ENCODE measurements at places on chromosomes 16 and 17.

DNA sequence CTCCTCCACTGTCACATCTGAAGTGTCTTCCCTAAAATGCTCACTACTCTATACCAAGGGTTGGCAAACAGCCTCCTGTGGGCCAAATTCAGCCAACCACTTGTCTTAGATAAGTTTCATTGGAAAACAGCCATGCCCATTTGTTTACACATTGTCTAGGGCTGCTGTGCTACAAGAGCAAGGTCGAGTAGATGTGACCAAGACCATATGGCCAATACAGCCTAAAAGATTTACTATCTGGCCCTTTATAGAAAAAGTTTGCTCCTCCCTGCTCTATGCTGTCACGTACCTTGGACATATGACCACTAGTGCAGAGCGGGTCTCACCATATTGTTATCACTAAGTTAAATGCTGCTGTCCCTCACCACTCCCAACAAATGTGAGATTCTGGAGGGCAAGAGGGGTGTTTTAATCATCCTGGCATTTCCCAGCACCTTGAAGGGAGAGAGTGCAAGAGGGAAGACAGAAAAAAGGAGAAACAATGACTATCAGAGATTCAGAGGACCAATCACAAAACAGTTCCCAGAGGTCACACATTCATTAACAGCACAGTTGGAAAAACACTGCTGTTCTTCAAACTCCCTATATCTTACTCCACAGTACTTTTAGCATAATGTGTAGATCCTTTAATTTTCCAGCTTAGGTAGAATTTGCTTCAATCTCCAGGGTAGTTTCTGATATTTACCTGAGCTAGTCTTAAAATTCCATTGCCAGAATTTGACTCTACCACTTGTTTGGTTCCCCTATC is 13.2 kb downstream of the LSM12 start:
- no peak for DNase-seq

DNA sequence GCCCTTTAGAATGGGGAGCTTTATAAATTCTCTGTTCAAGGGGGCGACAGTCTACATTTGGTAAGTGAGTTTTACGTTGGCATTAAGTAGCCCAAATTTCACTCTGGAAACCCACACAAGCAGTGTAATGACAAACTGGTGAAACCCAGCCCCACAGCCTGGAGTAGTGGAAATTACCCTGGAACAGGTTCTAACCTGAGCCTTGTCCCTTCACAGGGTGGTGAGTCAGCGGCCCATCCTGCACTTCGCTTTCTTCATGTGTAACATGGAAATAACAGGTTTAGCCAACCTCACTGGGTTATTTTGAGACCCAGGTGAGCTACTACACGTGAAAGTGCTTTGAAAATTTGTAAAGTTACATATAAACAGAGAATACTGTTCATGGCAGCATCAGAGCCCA is 3.5 kb upstream of the TLCD3A start:
- no peak for DNase-seq

- no peak for DNase-seq
Measured at GRCh38 chr17:67246403-67246652, 1.3 kb upstream of the HELZ start.

DNA sequence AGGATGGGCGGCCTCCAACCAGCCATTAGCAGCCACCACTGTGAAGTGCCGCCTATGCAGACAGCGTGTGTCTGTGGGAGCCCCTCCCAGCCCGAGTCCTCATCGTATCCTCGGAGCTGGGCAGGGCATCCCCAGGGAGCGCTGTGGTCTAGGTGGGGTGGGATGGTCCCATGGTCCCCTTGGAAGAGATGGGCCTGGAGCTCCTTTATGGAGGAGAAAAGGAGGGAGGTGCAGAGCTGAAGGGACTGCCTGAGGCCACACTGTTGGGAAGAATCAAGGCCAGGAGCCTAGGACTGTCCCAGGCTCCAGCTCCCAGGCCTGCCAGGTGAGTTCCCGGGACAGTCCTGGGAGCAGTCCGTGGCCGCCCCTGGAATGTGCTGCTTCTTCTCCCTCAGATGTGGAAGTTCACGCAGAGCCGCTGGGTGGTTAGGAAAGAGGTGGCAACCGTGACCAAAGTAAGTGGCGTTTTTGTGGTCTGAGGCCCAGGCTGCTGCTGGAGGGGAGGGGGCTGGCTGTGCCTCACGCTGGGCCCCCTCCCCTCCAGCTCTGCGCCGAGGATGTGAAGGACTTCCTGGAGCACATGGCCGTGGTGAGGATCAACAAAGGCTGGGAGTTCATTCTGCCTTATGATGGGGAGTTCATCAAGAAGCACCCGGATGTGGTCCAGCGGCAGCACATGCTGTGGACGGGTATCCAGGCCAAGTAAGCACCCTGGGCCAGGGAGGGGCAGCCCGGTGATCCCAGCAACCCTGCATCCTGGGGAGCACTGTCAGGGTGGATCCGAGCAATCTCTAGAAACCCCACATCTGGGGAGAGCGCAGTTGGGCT is 27.0 kb downstream of the POLR3E start:
- DNase-seq, result no peak

DNA sequence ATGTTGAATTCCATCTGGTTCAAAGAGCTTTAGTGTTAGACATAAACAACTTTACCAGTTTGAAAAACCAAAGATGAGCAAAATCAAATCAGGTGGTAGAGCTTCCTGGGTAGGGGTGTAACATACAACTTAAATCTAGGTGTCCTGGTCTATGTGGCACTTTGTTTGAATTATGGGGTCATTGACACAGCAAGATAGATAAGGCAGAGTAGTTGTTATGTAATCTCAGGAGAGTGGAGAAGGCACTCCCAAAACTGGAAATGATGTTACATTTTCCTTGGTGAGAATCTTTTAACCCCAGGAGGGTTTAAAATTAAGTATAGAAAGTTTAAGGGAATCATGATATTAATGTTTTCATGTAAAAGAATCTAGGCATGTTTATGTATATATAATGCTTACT is 31.9 kb downstream of the CCDC42 start:
- no peak for DNase-seq

GRCh38 chr16:12259651-12260050 is 283.1 kb downstream of the SNX29 start:
- no peak for DNase-seq

DNA sequence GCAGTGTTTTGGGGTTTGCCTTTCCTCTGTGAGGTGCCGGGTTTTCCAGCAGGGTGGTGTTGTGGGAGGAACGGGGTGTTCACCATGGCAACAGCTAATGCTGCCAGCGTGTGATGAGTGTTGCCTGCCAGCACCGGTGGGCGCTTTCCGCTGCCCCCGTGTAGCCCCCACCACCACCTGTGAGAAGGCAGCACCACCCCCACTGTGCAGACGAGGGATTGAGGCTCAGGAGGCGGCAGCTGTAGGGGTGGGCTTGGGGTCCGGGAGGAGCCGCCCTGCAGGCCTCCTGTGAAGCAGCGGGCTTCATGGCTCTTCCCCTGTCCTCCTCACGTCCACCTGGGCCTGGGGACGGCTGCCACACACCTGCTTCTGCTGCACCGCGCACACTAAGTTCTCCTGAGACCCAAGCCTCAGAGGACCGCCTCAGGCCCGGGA is 5.2 kb downstream of the RAB40C start:
- DNase-seq, result no peak

DNA sequence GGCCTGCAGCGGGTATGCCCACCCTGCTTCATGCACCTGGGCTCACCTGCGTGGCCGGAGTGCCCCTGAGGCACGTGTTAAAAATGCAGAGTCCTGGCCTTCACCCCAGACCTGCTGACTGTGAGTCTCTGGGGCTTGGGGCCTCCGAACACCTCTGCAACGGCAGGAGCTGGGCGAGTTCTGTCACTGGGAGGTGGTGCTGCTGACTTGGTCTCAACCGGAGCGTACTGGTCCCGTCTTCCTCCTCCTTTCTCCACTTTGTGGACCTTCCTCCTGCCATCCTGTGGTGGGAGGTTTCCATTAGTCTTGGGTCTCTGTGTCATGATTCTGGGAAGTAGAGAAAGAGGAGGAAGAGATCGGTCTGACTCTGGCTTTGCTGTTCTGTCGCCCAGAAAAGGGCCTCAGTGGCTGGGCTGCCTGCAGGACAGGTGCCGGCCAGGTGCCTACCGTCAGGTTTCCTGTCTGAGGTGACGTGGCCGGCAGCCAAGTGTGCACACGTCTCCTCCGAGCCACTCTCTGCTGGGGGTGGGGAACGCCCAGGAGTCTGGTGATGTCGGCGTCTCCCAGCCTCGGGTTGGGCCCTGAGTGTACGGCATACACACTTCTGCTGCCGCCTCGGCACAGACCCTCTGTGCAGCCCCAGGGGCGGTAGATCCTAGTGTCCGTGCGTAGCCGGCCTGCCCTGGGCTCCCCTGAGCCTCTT is 6.9 kb downstream of the TSC2 start:
- DNase-seq, result no peak

GRCh38 chr17:5225668-5226457 is 8.8 kb downstream of the SCIMP start:
- DNase-seq, result no peak

DNA sequence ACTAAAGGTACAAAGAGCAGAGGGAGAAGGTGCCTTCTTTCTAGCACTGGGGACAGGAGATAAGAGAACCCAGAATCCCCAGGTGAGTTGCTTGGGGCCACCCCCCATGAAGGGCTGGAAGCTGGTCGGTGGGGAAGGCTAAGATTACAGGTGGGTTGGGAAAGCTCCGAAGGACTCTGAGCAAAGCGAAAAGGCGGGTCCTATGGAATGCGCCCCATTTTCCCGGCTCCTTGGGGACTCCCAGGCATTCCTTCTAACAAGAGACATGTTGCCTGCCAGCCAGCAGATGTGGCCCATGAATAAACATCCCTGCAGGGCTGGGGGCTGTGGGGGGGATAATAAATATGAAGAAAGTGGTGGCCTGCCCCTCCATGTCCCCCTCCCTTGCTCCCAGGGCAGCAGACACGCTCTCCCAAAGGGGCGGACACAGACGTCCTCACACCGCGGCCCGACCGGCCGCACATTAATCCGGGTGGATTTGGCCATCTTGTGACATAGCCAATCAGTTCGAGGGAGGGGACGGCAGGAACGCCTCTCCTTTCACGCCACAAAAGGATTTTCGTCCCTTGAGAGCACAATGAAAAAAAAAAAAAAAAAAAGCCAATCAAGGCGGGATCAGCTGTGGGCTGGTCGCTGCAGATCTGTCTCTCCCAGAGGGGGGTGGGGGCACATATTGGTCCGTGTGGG is 98.5 kb downstream of the SOX9 start:
- no peak for DNase-seq

- no peak for DNase-seq
Measured at GRCh38 chr17:59791603-59792457, 84.4 kb downstream of the VMP1 start.

DNA sequence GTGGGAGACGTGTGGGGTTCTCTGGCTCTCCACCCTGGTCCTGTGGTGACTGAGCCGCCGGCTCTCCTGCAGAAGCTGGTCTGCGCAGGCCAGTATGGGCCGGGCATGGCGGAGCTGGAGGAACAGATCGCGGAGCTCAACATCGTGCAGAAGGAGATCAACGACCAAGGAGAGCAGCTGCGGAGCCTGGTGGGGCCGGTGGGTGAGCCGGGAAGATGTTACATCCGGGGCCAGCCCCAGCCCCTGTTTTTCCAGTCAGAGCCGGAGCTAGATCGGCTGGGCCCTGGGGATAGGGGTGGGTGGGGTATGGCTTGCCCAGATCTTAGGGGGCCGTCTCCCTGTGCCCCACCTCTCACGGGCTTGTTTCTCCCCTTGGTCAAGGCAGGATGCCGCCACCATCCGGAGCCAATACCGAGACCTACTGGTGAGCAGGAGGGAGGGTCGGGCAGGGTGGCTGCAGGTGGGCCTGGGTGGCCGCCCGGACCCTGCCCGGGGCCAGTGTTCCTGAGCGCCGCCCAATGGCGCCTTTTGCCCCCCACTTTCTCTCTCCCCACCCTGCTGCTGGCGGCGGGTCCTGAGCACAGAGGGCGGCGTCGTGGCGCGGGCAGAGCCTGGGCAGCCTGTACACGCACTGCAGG is 5.0 kb downstream of the EVPLL start:
- no peak for DNase-seq

- no peak for DNase-seq
Measured at GRCh38 chr16:31467151-31467773, 4.7 kb upstream of the TGFB1I1 start.

- no peak for DNase-seq
Measured at GRCh38 chr16:3550851-3551847, 26.1 kb downstream of the NLRC3 start.

DNA sequence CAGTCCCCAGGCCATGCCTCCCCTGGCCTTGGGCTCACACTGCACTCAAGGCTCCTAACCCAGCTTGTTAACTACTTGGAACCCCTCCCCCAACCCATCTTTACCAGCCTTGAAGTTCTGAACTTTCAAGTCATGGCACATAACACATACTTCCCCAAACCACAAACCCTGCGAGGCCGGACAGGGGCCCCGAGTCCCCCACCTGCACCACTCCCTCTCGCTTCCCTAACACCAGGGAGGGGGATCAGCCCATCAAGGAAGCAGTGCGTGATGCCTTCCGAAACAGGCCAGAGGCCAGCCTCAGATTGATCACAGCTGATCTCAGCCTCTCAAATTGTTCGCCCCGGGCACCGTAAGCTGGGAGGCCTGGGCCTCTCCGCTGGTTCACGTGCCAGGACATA is 3.0 kb upstream of the NLRC3 start:
- no peak for DNase-seq

DNA sequence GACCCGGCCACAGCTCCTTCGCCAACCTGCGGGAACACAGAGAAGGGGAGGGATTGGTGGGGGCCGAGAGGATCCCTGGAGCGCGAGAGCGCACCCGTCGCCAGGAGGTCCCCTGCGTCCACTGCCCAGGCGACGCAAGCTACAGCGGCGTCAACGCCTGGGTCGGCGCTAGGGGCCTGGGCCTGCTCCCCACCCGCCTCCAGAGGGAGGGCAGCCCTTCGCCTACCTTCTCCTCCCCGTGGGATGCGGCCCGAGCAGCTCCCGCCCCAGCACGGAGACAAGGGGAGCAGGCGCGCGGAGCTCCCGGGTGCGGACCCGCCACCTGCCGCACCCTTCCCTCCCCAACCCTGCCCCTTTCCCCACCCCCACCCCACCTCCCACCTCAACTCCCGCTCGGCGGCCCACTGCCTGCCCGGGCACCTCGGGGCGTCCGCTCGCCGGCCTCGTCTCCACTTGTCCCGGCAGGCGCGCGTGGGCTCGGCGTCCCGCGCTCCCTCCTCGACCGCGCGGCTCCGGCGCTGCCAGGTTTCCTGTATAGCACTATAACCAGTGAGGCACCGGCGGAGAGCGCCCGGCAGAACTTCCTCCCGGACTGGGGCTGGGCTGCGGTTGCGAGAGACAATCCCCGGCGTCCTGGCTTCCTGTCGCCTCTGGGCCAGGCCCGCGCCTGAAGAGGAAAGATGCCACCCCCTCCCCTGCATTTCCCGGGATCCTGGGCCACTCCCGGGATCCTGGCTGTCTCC is 119.1 kb upstream of the SMURF2 start:
- DNase-seq, result peak; percentile 32

- DNase-seq, result no peak
Measured at GRCh38 chr17:67258821-67259468, 13.9 kb upstream of the HELZ start.

GRCh38 chr16:74578433-74578832 is 28.5 kb downstream of the GLG1 start:
- no peak for DNase-seq

GRCh38 chr17:82177761-82178498 is 34.7 kb downstream of the CCDC57 start:
- DNase-seq, result no peak

- DNase-seq, result no peak
Measured at GRCh38 chr16:51637770-51638094, 486.7 kb upstream of the SALL1 start.

- no peak for DNase-seq
Measured at GRCh38 chr16:68487669-68488068, 39.4 kb upstream of the SMPD3 start.

GRCh38 chr17:79923974-79924638 is 84.9 kb upstream of the CBX4 start:
- no peak for DNase-seq

GRCh38 chr17:11705111-11705510 is 106.8 kb downstream of the DNAH9 start:
- no peak for DNase-seq

GRCh38 chr17:52244689-52245088 is 86.2 kb upstream of the CA10 start:
- DNase-seq, result no peak
